ENCODE measurements at places on chromosomes 7 and 10. TPM values are rescaled to one million over a fixed set of nuclear protein-coding genes. Genes with fewer than 3 reads are reported as not detected.

Gene FANK1
- total RNA-seq: 10.3 TPM

Gene LIMK1
- 12.0 TPM for total RNA-seq

Gene MYL7
- total RNA-seq: not detected

Gene CCL24
- total RNA-seq: 3.4 TPM

Gene LRRC17
- total RNA-seq: 1.9 TPM

Gene CFAP58
- total RNA-seq: 0.17 TPM

Gene SLC25A28
- total RNA-seq: 64.4 TPM

Gene POU6F2
- not detected for total RNA-seq

DNA sequence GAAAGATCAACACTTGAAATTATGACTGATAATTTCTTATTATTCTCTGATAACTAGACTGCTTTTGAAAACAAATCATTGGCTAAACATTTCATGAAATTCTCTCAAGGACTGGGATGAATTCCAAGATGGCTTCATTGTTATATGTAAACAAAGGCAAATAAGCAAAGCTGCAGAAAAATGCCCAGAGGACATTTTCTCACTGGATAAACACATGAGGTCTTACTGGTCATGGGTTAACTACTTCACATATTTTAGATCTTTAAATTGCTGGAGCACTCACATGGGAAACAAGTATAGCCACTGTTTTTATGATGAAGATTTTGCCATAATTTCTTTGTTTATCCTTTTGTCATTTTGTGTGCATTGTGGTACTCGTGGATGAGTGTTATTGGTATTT lies 239.1 kb downstream of the PHF14 start:
- no peak for DNase-seq

DNA sequence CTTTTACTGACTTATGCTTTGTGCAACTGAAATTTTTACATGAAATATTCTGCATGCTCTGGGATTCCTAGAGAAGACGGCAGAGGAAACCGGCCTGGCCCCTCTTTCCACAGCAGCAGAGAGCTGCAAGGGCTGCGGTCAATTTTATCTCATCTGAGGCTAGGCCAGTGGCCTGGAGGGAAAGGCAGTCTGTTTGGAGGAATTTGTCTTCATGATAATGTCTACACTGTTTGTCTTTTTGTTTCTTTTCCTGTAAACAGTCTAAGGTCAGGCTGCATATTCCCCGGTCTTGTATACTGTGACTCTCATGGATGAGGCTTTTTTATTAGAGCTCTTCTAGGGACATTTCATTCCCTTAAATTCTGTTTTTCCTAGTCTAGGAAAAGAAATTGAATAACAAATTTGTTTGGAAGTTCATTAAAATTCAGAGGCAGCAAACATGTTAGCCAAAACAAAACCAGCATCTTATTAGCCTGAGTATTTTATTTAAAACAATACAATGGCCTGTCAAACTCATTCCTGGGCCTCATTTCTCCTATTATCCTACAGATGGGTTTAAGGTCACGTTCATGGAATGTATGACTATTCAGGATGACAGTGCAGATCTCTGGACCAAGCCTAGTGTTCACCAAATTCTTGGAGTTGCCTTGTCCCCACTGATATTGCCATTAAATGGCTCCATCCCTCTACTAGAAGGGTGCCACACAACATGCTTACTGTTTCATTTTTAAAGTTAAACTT lies 26.4 kb downstream of the LAMB4 start:
- DNase-seq: no peak

GRCh38 chr7:95276114-95276513 lies 48.2 kb downstream of the PON1 start:
- no peak for DNase-seq

- DNase-seq: no peak
Observed at GRCh38 chr10:130042381-130042780, 68.2 kb downstream of the C10orf143 start.

GRCh38 chr10:114102256-114102655 lies 58.6 kb downstream of the ADRB1 start:
- DNase-seq: no peak

DNA sequence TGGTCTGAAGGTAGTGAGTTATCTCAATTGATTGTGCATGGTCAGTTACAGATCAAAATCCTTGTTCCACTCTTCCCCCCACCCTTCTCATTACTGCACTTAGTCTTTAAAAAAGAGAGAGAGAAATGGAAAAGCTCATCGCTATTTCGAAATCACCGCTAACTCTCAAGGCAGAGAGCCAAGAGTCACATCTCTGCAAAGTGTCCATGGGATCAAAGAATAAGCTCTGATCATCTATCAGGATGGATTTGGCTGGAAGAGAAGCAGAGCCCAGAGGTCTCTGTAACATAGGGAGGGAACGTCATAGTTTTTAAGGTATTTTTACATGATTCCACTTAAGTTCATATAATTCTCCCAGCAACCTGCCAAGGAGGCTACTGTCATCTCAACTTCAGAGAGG lies 30.0 kb upstream of the MYH16 start:
- no peak for DNase-seq

DNA sequence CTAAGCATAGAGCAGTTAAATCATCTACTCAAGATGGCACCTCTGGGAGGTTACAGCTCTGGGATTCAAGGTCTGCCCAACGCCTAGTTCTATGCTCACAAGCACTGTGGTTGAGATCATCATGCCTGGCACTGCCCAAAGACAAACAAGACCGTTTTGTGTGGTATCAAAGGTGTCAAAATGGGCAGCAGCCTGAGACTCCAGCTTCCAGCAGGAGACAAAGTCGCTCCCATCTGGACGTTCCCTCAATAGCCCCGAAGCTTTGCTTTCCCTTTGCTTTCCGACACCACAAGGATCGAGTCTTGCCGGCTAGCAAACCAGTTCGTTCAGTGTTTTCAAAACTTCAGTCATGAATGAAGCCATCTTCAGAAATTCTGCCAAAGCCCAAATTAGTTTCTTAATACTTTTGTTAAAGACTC lies 5.1 kb downstream of the HABP2 start:
- DNase-seq: no peak

- DNase-seq: no peak
Observed at GRCh38 chr10:4391683-4392082, 434.3 kb upstream of the AKR1E2 start.

DNA sequence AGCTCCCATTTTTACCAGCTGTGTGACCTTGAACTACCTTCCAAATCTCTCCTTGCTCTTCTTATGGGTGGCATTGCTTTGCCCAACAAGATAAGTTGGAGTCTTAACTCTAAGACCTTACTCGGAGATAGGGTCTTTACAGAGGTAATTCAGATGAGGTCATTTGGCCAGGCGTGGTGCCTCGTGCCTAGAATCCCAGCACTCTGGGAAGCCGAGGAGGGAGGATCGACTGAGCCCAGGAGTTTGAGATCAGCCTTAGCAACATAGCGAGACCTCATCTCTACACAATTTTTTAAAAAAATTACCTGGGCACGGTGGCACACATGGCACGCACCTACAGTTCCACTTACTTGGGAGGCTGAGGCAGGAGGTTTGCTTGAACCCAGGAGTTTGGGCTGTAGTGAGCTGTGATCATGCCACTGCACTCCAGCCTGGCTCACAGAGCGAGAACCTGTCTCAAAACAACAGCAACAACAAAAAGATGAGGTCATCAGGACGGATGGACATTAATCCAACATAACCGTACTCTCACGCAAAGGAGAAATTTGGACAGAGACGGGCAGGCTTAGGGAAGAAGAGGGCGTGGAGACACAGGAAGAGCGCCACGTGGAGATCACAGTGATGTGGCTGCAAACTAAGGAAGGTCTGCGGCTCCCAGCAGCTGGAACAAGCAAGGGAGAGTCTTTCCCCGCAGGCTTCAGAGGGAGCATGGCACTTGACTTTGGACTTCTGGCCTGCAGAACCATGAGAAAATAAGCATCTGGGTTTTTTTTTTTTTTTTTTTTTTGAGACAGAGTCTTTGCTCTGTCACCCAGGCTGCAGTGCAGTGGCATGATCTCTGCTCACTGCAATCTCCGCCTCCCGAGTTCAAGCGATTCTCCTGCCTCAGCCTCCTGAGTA lies 122.3 kb upstream of the CARD11 start:
- DNase-seq: no peak

- DNase-seq: no peak
Observed at GRCh38 chr10:100655326-100655759, 90.0 kb upstream of the PAX2 start.

- no peak for DNase-seq
Observed at GRCh38 chr10:46096909-46097575, 51.0 kb upstream of the MSMB start.

GRCh38 chr7:128380483-128381106 lies 19.1 kb upstream of the PRRT4 start:
- DNase-seq: no peak
